ENCODE measurements at places on chromosomes 11 and 22.

- DNase-seq: no peak
Measured at GRCh38 chr11:80748207-80748925, 1307.5 kb upstream of the TENM4 start.

DNA sequence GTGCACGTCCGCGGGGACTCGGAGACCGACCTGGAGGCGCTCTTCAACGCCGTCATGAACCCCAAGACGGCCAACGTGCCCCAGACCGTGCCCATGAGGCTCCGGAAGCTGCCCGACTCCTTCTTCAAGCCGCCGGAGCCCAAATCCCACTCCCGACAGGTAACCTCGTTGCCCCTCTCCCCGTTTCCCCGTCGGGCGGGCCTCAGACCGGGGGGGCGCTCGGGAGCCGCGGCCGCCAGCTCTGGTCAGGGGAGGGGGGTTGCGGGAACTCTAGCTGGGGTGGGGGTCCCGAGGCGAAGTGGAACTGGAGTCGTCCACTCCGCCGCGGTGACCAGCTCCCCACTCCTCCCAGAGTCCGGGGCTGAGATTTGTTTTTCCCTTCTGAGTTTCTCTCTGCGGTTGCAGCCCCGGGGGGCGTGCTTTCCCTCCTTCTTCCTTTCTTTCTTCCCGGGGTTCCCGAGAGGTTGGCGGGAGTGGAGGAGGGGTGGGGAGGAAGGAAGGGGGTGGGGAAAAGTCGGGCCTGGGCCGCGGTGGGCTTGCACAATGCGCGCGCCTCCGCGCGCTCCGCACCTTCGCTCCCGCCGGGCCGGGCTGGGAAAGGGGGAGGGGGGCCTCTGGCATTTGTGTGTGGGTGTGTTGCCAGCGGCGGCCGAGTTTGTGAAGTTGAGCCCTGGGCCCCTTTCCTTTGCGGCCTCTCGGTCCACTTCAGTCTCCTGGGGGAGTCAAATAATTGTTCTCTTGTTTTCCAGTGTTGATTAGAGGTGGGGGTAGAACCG is 952 bp downstream of the YAP1 start:
- no peak for DNase-seq

- no peak for DNase-seq
Measured at GRCh38 chr11:115503083-115503885, 931 bp downstream of the CADM1 start.

GRCh38 chr22:28544431-28544868 is 135.2 kb downstream of the TTC28 start:
- no peak for DNase-seq

DNA sequence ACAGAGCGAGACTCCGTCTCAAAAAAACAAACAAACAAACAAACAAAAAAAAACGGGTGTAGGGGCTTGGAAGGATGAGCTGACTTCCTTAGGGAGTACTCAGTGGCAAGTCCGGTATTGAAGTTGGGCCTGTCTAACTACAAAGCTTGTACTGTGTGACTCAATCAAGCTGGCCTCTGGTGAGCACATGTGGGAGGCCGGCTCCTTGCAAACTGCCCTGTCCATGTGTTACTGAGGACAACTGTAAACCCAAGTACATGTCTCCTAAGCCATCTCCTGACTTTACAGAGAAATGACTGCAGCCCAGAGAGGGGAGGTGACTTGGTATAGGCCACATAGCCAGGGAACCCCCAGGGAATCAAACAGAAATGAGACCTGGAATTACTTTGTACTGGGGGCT is 11.6 kb downstream of the RIBC2 start:
- DNase-seq: no peak

- DNase-seq: no peak
Measured at GRCh38 chr22:22943521-22944267, 56.1 kb downstream of the IGLL5 start.

GRCh38 chr11:117479372-117479771 is 151.7 kb downstream of the CEP164 start:
- DNase-seq: no peak

DNA sequence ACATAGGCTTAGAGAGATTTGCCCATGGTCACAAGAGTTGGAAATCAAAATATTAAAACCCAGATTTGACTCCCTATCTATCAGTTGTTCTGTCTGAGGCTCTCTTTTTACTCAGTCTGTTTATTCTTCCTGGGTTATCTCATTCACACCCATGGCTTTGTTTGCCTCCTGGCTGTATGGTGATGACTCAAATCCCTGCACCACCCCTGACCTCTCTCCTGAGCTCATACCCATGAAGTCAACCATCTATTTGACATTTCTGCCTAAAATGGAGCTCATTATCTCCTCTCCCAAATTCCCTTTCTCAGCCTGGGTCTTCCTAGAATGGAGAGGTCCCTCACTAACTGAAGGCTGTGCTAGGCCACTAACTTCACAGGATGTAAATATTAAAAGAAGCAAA is 27.8 kb upstream of the CCDC134 start:
- no peak for DNase-seq

DNA sequence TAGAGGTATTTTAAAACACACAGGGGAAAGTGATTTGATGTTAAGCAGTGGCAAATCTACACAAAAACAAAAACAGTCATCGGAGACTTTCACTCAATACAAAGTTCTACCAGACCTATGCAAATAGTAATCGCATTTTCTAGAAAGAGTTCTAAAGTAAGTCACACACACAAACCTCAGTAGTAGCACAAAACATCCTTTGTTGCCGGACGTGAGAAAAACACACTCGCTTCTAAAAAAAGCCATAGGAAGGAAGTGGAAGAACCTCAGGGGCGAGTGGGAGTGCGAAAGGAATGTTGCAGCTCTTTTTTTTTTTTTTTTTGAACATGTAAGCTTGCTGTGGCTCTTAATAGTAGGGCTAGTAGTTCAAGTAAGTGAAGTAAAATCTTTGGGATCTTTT is 88.9 kb downstream of the MAML2 start:
- DNase-seq: no peak

GRCh38 chr11:6875761-6876160 is 664 bp upstream of the OR10A4 start:
- DNase-seq: no peak

DNA sequence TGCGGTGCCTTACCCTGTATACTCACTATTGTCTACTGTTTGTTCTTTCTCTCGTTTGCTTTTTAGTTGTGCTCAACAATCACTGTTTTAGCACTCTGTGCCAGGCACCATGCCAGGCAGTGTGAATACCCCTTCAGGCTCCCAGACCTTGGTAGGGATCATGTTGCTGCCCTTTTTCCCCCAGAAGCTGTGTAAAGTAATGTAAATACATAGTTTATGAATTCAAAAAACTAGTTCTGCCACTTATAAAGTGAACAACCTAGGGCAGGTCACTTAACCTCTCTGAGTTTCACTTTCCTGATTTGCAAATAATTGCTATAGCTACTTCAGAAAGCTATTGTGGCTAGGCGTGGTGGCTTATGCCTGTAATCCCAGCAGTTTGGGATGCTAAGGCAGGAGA is 81.0 kb upstream of the CTSC start:
- DNase-seq: no peak

DNA sequence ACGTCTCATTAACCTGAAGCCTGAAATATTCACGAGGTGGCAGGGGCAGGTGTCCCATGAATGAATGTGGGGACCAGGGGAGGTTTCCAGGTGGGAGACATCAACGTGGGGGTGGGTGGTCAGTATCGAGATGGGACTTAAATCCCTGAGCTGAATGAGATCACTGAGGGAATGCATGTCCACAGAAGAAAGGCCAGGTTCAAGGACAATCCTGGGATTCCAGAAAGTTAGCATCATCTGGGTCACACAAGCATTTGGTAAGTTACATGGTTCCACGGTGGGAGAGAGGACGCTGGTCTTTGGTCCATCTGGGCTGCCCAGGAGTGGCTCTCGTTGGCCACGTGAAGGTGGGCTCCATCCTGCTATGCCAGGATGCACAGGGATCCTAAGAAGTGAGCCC is 22.7 kb upstream of the CCND1 start:
- no peak for DNase-seq

DNA sequence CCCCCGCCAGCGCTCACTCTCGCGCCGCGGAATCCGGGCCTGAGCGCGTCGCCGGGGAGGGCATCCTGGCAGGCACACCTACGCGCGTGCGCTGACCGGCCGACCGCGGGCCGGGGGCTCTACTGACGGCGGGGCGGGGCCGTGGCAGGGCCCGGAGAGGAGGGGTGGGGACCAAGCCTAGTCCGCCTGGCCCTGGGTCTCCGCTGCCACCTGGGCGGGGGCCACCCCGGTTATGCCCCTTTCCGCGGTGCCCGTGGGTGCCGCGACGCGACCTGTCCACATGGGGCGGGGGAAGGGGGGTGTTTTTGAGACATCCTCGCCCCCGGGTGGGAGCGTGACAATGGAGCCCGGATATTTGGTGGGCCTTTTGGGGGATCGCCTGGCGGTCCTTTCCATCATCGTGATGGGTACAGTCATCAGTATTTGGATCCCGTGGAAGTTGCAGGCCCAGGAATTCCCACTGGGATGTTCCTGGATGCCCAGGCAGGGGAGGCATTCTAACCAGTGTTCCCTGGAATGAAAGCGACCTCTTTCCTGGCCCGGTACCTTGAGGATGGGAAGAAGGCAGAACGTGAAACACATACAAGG is 2.2 kb downstream of the NCAM1 start:
- no peak for DNase-seq

- DNase-seq: no peak
Measured at GRCh38 chr11:10351765-10352641, 47.1 kb downstream of the ADM start.

DNA sequence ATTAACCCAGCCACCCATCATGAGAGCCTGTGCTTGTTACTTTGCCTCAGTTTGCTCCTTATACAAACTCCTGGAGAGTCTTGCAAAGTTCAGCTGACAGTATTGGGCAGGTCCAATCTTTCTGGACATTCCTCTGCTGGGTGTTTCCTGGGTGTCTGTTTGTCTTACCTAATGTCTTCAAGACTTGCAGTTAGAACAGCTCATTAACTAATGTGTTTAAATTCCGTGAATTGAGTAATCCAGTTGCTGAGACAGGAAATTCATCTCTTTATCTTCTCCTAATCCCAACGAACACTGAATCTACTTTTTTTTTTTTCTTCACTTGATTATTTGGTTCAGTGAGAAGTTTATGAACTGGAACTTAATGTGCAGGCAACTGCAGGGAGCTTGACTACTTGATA is 20.6 kb downstream of the BCO2 start:
- DNase-seq: no peak

GRCh38 chr11:111623527-111624030 is 21.3 kb downstream of the SIK2 start:
- DNase-seq: no peak

DNA sequence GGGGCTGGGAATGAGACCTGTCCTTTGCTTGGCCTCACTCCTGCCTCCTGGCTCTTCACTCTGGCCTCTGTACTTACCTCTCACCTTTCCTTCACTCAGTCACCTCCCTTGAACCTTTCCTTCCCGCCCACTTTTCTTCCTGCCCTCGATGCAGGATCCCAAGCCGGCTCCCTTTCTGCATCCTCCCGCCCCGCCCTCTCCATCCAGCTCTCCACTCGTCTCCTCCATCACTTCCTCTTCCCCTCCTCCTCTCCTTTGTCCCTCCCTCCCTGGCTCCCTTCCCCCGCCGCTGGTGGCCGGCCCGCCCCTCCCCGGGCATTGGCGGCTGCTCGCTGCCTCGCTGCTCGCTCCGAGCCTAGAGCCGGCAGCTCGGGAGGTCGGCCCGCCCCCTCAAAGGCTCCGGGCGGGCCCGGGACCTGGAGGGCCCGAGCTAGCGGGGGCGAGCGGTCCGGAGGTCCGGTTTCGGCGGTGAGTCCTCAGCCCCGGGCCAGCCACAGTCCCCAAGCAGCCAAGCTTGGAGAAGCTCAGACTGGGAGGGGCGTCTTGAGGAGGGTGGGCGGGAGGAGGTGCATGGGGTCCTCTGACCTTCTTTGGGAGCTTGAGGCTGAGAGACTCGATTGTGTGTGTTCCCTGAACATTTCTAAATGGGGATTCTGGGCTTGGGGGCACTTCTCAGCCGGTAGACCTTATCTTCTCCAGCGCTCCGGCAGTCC is 13.8 kb downstream of the PHLDB1 start:
- DNase-seq: peak; percentile 36

- DNase-seq: no peak
Measured at GRCh38 chr22:46830841-46831240, 68.4 kb downstream of the TBC1D22A start.

GRCh38 chr11:77035580-77035979 is 1.4 kb downstream of the B3GNT6 start:
- DNase-seq: no peak

DNA sequence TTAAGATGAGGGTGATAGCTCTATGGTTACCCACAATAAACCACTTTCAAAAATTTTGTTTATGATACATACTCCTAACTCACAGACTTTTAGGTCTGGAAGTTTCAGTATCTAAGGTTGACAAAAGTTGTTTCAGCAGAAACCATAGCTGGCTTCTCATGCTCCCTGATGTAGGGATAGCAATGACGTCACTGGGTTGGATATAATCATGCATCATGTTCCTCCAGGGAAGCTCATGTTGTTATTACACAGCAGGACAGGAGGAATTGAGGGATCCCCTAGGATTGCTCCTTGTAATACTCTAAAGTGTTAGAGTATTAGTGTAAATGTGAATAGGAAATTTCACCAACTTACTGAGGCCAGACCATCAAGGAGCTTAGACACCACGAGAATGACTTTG is 23.6 kb downstream of the APOL3 start:
- no peak for DNase-seq

GRCh38 chr11:131685206-131685605 is 314.8 kb downstream of the NTM start:
- no peak for DNase-seq

DNA sequence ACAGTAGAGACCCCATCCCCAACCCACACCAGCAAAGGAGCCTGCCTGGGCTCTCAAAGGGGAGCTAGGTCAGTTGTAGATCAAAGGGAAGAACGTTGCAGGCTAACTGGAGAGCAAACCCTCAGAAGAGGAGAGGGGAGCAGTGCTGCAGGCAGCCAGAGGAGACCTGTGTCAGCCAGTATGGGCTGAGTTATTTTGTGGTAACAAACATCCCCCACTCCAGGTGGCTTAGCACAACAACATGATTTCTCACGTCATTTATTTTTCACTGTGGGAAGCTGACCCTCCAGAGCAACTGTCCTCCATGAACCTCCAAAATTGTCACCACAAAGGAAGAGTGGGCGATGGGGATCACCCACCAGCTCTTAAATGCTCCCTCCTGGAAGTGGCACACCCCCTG is 19.8 kb upstream of the SHANK2 start:
- DNase-seq: no peak

GRCh38 chr11:10118865-10119264 is 175.2 kb downstream of the SBF2 start:
- DNase-seq: no peak

GRCh38 chr11:27456795-27457329 is 15.7 kb downstream of the LGR4 start:
- no peak for DNase-seq

Measured in stimulated activated CD8-positive, alpha-beta memory T cell treated with anti-CD3 and anti-CD28 coated beads, Interleukin-2, amount 100 ng/mL, for 48 hours (primary cell).